ENCODE measurements at places on chromosomes 7 and 10.

GRCh38 chr10:810351-810846, 120.9 kb upstream of the DIP2C start:
- no peak for DNase-seq

GRCh38 chr7:39919646-39920045, 30.4 kb upstream of the CDK13 start:
- no peak for DNase-seq

DNA sequence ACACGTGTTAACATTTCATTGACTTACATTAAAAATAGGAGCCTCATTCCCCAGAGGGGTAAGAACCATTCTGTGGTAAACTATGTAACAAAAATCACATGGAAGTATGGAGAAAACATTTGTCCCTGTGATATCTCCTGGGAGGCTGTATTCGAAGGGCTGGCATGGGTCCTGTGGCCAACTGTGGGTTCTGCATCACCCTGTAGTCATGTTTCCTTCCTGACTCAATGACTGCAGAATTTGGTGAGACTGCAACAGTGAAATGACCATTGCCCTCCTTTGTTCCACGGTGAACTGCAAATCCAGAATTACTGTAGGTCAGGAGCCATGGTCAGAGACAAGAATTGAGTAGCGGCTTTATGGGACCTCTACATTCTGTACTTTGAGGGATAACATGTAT, 3.6 kb upstream of the ZEB1 start:
- no peak for DNase-seq

GRCh38 chr7:7672545-7673239, 32.1 kb downstream of the UMAD1 start:
- DNase-seq: no peak

DNA sequence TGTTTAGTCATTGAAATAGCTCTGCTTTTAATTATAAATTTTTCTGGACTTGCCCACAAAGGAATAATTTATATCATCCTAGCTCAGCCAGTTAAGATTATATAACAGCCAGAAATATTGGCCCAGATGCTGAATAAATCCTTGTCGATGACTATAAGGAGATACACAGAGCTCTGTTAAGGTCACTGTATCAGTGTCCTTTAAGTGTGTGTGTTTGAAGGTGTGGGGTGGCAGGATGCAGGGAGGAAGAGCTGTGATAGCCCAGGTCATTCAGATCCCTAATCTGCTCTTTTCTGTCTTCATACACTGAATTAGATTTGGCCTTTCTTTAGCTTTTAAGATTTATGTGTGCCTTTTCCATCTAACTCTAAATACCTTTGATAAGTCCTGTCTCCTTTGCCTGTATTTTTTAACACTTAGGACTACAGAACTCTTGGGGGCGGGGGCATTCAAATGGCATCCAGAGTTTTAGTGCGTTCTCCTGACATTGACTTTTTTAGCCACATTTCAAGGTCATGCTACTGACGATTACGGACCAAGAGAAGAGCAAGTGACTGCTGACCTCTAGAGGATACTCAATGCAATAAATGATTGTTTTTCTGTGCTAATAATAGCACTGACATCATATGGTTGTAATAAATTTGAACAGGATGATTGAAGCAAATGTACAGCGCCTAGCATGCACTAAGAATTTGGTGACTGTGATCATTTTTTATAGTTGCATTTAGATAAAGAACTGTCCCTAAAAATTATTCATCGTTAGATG, 172.3 kb downstream of the CACNB2 start:
- no peak for DNase-seq

GRCh38 chr7:100687751-100688300, 6.2 kb downstream of the GIGYF1 start:
- DNase-seq: no peak

DNA sequence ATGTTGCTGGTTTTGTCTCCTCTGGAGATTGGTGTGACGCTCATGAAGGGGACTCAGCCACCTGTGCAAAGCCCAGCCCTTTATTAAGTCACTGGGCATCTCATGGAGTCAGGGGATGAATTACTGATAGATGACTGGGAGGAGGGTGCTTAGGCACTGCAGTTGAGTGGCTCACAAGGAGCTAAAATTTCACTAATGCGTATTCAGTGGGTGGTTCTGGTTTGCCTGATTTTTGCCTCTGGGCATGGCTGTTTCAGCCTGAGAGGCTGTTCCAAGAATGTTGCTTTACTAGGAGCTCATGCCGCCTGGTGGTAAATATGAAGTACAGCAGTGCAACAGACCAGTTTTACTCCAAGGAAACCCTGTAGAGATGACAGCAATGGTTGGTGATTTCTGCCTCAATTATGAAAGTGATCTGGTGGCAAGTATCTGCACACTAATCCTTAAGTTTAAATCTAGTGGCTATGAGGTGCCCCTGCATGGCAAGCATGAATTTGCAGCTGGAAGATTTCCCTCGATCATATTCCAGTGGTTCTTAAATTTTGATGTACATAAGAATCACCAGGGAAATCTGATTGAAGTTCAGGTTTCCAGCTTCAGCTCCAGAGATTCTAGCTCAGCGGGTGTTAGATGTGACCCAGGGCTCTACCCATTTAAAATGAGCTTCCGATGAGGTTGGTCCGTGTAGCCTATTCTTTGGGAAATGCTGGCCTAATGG, 19.9 kb downstream of the ACTA2 start:
- peak; percentile 60 for DNase-seq

GRCh38 chr7:4663239-4664018, 18.7 kb upstream of the FOXK1 start:
- DNase-seq: no peak

GRCh38 chr7:14457568-14458453, 444.7 kb downstream of the DGKB start:
- DNase-seq: peak; percentile 34

DNA sequence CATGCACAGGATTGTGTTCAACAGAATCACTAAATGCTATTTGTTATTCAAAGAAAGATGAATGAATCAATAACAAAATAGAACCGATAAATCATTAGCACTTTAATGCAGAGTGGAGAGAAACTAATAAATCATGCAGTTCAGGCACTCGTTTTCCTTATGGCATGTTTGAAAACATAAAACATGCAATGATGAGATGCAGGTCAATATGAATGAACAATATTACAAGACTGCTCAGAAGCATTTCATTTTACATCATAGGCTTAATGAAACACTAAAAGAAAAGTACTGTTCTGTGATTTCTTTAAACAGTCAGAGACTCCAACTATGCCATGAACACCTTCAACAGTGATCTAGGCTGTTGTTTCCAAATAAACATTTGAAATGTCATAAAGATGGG, 158.1 kb upstream of the ETV1 start:
- no peak for DNase-seq

DNA sequence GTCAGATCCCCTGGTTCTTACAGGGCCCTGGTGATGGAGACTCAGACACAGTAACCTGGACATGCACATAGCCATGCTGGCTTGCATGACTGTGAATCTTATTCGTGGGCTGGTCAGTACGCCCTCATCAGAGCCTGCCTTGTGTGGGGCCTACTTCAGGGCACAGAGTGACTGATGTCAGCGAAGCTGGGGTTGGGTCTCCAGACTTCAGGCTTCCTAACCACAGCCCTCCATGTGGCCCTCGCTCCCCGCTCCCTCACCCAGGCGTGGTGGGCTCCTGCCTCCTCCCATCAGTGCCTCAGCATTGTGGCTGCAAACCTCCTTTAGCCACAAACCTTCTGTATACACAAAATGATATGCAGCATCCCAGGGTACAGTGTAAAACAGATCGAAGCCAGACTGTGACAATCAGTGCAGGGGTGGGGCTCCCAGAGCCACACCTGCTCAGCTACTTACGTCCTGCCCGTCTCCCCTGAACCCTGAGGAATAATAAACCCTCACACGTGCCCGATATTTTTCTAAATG, 7.1 kb upstream of the C10orf105 start:
- no peak for DNase-seq

DNA sequence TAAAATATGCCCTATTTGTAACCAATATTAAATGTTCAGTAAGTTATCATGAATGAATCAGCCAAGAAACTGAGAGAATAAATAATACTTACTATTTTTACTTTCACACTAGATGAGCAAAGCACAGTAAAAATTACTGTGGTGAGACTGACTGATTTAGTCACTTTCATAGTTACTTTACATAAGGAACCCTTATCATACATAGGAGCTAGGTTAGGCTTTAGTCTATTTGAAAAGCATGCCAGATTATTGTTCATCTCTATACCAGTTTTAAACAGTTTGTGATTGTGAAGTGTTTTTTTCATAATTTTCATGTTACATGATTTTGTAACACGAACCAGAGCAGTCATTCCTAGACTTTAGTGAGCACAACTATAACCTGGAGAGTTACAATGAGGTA, 80.7 kb upstream of the MAGI2 start:
- DNase-seq: no peak

GRCh38 chr7:77830649-77831355, 32.2 kb downstream of the PHTF2 start:
- no peak for DNase-seq

DNA sequence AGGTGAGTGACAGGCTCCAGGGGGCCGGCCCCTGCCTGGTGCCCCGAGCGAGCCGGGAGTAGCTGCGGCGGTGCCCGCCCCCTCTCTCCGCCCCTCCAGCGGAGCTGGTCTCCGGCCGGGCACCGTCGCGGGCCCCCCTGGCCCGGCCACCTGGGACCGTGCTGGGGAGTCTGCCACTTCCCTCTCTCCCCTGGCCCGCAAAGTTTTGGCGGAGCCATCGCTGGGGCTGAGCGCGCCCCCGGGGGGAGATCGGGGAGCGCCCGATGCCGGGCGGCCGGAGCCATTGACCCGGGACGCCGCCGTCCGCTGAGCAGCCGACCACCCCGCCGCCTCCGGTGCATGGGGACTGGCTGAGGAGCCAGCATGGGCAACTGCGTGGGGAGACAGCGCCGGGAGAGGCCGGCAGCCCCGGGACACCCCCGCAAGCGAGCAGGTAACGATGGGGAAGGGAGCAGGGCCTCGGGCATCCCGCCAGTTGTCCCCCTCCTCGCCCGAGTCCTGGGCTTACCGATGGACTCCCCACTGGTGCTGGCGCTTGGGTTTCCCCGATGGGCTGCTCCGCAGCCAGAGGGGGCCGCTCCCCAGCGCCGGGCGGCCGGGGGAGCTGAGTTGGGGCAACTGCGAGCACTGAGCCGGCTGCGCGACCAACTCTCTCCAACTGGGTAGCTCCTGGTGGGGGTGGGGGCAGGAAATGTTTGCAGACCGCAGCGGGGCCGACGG, at the start of gene UBTD1:
Gene UBTD1, plus strand, starts transcription at position 84 of the 720 bp plus-strand sequence. Its CDS starts 280 bp downstream, at position 364.
- no peak for DNase-seq

Measured in fibroblast of skin of left biceps (primary cell).